ENCODE measurements at places on chromosomes 5 and 9.

- DNase-seq, result no peak
Measured at GRCh38 chr5:39857041-39857440, 432.3 kb upstream of the DAB2 start.

DNA sequence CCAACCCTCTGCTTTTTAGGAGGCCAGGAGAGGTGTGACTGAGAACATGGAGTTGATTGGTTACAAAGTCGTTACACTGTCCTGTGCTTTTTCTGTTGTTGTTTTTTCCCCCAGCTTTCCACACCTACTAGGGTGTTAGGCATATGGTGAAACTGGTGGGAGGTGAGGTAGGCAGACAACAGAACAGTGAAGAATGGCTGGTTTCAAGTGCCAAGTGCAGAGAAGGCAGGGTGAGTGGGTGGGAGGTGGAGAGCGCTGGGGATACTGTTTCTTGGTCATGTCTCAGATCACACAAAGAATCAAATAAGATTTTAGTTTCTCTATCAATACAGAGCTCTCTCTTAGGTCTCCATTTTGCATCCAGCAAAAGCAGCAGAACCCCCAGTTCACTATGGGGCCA is 2.2 kb upstream of the SPTAN1 start:
- no peak for DNase-seq

DNA sequence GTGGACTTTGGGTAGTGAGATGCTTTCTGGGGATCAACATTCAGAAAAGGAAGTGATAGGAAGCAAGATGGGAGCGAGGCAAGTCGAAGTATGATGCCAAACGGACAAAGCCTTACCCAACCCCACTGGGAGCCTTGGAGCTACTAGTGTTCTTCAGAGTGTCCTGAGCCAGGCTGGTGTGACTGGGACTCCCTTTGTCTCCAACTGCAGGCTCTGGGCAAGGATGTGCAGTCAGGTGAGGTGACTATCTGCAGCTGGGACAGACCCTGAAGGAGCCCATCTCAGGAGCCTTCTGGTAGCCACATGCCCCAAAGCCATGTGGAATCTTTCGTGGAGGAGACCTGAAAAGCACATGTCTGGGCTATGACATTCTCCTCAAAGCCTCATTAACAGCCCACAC is 360.6 kb downstream of the MTRR start:
- DNase-seq, result no peak

- DNase-seq, result no peak
Measured at GRCh38 chr9:78044189-78044588, 12.6 kb upstream of the GNAQ start.

DNA sequence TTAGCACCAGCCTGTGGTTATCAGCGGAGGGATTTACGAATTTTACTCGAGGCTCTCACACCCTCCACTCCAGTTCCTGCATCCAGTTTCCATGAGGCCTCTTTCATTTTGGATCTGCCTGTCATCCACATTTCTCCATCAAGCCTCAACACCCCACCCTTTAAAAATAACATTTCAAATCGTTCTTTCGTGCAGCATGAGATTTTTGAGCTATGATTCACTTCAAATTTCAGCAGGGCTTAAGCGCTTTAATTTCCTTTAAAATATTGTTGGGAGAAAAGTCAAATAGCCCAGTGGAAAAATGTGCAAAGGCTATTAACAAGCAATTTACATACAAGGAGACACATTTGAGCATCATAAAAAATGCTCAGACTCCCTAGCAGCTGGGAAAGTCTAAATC is 103.2 kb downstream of the MSX2 start:
- no peak for DNase-seq

GRCh38 chr5:140399979-140400729 is 1.5 kb upstream of the ANKHD1 start:
- DNase-seq, result no peak

GRCh38 chr9:19294219-19294618 is 63.7 kb downstream of the DENND4C start:
- DNase-seq, result no peak

GRCh38 chr5:17748941-17749340 is 114.7 kb downstream of the TAF11L14 start:
- no peak for DNase-seq

GRCh38 chr9:125409637-125410521 is 148.3 kb downstream of the GAPVD1 start:
- no peak for DNase-seq

DNA sequence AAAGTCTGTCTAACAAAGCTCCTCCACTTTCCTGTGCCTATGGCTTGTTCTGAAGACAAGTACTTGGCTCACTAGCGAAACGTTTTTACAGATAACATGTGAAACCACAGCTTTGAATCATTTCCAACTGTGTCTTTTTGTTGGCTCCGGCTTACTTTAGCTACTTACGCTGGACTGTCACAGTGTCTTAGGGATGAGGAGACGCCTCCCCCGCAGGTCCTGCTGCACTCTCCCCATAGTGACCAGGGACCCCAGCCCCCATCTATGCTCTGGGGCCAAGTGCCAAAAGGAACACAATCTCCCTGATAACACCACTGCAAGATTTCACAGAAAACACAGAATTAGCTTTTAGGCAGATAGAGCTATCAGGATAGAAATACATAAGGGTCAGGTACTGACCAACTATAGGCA is 219.1 kb downstream of the ADAMTS6 start:
- DNase-seq, result no peak

- no peak for DNase-seq
Measured at GRCh38 chr5:40381676-40382363, 297.9 kb upstream of the PTGER4 start.

- DNase-seq, result no peak
Measured at GRCh38 chr9:105297442-105298075, 53.1 kb downstream of the SLC44A1 start.

- no peak for DNase-seq
Measured at GRCh38 chr5:38692346-38692745, 135.9 kb upstream of the LIFR start.

DNA sequence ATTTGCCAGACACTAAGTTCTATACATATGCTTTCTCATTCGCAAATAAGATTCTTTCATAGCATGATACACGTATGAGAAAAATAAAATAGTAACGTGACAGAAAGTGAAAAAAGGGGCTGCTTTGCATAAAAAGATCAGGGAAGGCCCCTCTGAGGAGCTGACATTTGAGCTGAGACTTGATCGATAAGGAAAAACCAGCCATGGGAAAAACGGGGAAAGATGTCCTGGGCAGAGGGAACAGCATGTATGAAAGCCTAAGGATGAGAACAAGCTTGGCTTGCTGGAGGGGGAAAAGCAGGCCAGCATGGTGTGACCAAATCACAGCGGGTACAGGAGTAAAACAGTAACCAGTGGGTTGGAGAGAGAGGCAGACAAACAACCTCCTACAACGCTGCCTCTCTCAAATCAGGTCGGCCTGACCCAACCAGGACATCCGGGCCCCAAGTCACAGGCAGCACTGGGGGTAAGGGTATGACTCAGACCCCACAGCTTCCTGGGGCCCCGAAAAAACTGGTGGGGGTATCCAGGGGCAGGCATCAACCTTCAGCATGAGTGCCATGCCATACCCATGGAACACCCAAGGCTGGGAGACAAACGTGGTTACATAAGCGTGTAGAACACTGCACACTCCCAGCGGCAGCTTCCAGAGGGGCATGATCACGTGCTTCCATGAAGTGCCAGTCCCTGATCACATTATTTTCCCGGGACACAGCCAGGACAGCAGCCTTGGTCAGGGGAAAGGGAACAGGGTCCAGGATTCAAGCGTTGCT is 2.2 kb downstream of the TNIP1 start:
- no peak for DNase-seq
